ENCODE measurements at places on chromosomes 4 and X.
A peak's percentile ranks its signal among the peaks of the same experiment; 100 is the strongest.

- DNase-seq: no peak
Observed at GRCh38 chrX:7139202-7140081, 8.1 kb upstream of the STS start.

GRCh38 chr4:180240670-180241069, 2002.5 kb upstream of the TENM3 start:
- DNase-seq: no peak

- DNase-seq: no peak
Observed at GRCh38 chrX:48834383-48834709, 1.1 kb downstream of the PCSK1N start.

- no peak for DNase-seq
Observed at GRCh38 chr4:153023692-153024394, 87.7 kb downstream of the FHDC1 start.

DNA sequence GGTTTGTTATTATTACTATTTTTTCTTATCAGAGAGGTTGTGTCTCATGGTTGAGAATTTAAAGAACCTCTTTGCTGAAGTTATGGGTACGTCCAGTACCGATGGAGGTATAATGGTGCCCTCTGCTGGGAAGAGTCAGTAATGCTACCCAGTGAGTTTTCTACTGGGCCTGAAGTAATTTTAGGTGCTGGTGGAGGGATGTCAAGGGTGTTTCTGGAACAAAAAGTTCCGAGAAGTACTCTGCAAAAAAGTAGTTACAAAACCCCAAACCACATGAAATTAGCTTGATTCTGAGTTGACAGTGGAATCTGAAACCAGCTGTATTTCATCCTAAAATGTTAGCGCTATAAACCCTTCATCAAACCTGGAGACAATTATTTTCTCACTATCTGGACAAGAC, 102.5 kb upstream of the MID1 start:
- DNase-seq: peak; percentile 55

- no peak for DNase-seq
Observed at GRCh38 chrX:11269006-11269405, 24.2 kb upstream of the AMELX start.

DNA sequence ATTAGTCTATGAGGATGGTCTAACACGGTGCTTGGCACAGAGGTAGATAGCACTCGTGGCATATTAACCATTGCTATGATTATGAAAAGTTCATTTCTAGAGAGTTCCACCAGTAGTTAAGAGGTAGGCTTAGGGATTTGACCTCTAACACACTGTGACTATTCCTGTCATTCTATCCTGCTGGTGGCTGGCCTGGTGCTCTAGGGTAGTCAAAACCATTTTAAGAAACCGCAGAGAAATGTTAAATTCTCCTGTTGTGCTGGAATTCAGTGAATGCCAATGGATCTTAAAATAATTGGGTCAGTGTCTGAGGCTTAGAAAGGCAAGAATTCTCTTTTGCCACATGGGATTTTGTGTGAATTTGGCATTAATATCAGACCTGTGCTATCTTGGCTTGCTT, 53.9 kb downstream of the VGLL1 start:
- no peak for DNase-seq

GRCh38 chrX:69207216-69207615, 42.0 kb upstream of the PJA1 start:
- no peak for DNase-seq

GRCh38 chr4:1973218-1973617, 35.6 kb downstream of the NELFA start:
- DNase-seq: no peak

- DNase-seq: no peak
Observed at GRCh38 chr4:78464265-78464664, 87.3 kb upstream of the ANXA3 start.

- no peak for DNase-seq
Observed at GRCh38 chrX:18707426-18708049, at the start of gene PPEF1. TSS of gene PPEF1 (plus strand) at chrX:18707645. CDS start at chrX:18707781, 136 bp downstream.

- no peak for DNase-seq
Observed at GRCh38 chr4:72665171-72665968, 96.3 kb upstream of the ADAMTS3 start.

DNA sequence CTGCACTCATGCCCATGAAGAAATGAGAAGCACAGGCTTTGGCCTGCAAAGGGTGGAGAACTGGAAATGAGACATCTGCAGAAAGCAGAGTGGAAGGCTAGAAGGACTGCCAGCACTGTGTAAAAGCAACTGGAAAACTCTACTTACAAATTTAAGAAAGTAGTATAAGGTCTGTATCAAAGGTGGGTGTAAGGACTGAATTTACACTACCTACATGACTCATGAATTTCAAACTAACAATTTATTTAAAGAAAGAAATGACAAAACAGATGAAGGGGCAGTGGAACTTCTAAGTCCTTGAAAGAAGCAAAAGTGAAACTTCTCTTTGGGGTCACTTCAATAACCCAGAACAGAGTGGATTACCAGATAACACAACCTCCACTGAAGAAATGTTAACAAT, 71.2 kb downstream of the SLC10A7 start:
- DNase-seq: no peak

DNA sequence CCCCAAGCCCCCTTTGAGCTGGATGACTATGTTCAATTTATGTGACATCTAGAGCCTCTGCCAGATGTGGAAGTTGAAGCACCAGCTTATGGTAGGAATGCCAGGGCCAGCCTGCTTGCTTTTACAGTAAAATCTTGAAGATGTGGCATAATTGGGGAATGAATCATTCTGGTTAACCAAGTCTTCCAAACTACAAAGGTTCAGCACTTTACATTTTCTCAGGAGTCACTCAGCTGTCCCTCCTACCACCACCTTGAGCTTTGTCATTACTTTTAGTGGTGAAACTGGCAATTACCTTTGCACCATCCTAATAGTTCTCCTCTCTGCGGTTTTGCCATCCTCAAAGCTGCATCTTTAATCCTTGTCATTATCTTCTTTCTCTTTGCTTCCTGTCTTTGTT, 172.2 kb downstream of the HS6ST2 start:
- DNase-seq: no peak

DNA sequence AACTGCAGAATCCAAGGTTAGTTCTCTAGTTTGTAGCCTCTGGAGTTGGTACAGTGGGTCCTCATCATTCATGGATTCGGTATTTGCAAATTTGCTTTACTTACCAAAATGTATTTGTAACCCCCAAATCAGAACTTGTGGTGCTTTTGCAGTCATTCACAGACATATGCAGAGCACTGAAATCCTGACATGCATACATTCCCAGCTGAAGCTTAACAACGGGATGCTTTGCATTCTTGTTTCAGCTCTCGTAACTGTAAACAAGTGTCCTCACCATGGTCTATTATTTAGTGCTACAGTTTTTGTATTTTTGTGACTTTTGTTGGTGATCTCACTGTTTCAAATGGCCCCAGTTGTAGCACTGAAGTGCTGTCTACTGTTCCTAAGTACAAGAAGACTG, 16.1 kb downstream of the BEND4 start:
- DNase-seq: peak; percentile 23

DNA sequence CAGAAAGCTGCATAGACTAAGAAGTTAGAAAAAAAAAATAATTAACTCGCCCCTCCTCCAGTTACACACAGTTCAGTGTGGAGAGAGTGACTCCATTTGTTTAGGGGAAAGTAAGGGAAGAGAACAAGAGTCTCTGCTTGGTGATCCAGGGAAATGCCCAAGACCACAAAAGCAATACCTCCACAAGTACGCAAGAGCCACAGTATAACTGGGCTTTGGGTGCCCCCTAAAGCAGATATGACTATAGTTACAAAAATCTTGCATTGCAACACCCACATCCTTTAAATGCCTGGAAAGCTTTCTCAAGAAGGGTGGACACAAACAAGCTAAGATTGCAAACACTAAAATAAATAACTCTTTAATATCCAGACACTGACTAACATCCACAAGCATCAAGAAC, 164.2 kb upstream of the NRK start:
- no peak for DNase-seq

- DNase-seq: no peak
Observed at GRCh38 chr4:184298254-184298653, 80.6 kb upstream of the ENPP6 start.

DNA sequence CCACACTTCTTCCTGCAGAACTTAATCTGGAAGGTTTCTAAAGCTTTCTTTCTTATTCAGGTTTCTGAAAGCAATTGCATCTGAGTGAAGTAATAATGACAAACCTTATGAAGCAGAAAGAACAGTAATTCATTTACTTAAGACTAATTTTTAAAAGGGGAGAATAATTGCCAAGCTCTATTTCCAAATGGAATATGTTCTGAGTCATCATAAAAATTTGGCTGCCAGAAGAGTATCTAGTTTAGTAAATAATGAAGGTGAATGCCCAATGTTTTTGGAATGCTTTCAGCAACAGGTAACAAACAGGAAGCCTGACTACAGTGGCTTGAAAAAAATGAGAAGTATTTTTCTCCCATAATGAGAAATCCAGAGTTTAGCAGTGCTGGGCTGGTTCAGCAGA, 227.3 kb upstream of the TET2 start:
- no peak for DNase-seq

DNA sequence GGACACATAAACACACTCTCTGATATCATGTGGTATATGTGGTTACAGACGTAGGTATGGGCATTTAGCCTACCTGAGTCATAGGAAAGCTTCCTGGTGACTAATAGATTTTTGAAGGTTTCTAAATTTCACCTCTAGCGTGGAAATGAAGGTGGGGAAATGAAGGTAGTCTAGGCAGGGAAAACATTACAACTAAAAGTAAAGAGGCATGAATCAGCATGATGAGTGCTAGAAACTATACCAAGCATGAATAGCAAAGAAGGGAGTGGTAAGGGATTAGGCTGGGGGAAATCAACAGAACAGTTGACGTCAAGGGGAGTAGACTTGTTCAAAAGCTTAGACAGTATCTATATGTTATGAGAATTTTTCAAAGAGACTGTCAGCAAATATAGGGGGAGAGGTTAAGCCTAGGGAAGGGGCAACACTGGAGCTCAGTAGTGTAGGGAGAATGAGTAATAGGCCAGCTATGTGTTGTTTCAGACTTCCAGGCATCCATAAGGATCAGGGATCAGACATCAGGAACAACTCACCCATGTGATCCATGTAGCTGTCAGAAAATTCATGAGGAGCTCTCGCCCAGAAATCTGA, 279.3 kb upstream of the DIPK2B start:
- DNase-seq: no peak

GRCh38 chr4:186949847-186950246, 226.2 kb upstream of the FAT1 start:
- DNase-seq: no peak

DNA sequence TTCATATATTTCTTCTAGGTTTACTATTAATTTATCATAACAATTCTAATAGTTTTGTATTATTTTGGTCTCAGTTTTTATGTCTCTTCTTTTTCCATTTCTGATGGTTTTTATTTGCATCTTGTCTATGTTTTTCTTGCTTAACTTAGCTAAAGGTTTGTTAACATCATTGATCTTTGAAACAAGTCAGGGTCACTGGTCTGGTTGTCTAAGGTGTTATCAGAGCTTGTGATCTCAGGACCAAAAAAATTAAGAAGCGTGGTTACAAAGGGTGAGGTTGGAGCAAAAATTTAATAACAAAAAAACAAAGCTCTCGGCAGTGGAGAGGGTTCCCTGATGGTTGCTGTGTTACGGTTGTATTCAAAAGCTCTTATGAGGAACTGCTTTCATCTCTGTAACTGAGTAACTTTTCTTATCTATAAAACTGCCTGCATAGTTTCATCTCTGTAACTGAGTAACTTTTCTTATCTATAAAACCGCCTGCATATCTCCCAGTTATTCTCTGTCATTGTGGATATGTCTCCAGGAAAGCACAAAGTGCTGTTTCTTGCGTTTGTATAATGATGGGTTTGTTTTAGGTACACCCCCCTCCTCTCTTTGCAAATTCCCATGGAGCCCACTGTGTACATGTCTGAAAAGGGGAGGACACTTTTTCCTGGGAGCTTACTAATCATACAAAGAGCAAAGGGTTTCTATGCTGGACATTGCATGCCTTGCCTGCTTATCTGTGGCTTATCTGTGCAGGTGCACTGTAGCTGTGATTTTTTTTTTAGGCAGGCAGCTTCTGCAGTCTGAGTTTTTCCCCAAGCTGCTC, 62.4 kb upstream of the UGT2B15 start:
- DNase-seq: no peak

DNA sequence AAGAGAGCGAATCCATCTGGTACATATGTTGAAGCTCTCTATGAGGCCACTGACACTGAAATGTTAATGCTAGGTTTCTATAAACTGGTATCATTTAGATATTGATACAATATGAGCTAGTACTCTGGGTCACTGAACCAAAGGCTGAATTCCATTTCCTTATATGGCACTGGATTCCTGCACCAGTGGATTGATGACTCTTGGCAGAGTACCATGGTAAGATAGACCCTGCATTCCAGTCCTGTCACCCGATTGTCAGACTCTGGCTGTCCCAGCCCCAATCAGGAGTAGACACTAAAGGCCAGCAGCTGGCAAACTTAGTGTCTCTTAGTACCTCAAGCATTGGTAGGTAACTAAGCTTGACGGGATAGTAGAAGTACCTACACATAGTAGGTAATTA, 44.0 kb upstream of the EOLA2 start:
- peak; percentile 15 for DNase-seq

DNA sequence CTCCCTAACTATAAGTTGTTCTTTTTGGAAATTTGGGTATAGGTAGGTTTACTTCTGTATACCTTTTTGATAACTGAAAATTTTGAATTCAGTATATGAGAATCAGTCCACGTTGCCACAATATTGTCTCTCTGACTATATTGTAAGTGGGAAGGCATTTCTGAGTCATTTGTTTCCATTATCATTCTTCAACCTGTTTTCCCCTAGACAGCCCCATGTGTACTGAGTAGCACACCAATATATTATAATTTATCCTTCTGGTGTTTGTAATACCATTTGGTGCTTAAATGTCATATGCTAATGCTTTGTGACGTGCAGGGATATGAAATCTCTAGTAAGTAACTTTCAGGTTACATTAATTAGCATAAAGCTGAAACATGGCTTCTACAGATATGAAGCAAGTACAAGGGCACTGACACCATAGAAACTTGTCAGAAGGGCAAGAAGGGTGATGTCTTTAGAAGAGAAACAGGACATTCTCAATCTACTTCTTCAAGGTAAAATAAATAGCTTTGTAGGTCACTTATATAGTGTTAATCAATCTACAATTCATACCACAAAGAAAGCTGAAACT, 27.7 kb downstream of the PAK3 start:
- no peak for DNase-seq

GRCh38 chr4:102390438-102390837, 45.2 kb upstream of the SLC39A8 start:
- no peak for DNase-seq

- peak; percentile 35 for DNase-seq
Observed at GRCh38 chr4:109912706-109913595, at the start of gene EGF. TSS of gene EGF (plus strand) at chr4:109912883. CDS start at chr4:109913336, 453 bp downstream.

- no peak for DNase-seq
Observed at GRCh38 chrX:140298960-140299825, 205.7 kb downstream of the SOX3 start.
